Activated CD8-positive, alpha-beta memory T cell treated with anti-CD3 and anti-CD28 coated beads for 4 hours (primary cell): ENCODE measurements at places on chromosomes 5 and 9.
A peak's percentile ranks its signal among the peaks of the same experiment; 100 is the strongest.

DNA sequence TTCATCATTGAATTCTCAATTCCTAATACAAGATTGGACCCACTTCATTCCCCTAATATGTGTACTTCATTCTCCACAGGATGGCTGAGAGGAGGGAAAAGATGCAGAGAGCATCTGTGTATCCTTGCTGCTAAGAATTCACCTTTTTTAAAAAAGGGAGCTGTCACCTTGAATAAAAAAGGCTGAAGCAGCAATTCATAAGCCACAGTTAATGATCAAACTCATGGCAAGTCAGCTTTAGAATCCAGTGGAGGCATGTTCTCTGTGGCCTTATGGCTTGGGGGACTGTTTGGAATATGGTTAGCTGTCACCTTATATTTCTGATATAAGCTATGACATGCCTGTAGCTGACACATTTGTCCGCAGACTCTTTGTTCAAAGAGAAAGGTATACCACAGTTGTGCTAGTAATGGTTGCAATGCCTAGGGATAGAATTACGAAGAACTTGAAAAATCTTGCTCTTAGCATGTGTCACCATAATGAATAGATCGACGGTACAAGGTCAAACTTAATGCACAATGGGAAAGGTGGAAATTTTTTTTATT lies 256.8 kb upstream of the TNC start:
- DNase-seq = no peak

DNA sequence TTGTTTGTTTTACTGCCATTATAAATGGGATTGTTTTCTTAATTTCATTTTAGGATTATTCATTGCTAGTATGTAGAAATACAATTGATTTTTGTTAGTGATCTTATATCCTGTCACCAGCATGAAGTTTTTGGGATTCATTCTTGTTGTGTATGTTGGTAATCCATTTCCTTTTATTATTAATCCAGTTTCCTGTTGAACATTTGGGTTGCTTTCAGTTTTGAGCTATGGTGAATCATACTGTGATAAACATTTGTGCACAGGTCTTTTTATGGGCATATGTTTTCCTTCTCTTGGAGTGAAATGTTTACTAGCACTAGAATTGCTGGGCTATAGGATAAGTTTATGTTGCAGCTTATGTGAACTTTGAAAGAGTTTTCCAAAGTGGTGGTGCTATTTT lies 69.6 kb downstream of the MAN2A1 start:
- DNase-seq = no peak

- no peak for DNase-seq
Measured at GRCh38 chr5:167219298-167219697, 1072.1 kb upstream of the WWC1 start.

DNA sequence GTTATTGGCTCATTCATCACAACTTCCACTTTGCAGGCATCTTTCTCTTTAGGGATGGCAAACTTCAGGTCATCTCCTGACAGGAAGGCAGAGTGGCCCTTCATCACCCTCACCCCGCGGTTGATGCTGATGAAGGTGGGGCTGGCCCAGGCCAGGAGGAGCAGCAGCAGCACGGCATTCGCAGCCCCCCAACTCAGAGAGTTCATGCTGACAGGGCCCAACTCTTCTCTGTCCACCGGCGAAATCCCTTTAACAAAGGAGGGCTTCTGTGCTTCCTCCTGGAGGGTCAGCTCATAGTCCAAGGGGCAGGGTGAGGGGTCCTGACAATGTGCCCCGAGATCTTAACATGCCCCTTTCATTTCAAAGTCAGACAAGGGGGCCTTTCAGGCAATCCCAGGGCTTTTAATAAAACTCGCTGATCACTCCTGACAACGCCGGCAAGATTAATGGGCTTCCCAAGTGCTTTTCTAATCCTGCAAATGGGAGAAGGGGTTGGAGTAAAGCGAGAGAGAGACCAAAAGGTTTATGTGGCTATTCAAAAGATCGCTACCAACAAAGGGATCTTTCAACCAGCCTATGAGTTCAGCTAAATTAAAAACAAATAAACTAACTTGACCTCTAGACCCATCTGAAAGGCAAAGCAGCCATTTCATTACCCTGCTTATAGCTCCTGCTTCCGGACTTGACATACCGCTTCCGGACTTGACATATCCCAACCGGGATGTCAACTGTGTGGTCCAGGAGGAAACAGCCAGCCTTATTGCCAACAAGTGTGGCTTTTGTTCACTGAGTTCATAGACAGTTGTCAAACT lies 41.2 kb downstream of the FREM1 start:
- DNase-seq = no peak

DNA sequence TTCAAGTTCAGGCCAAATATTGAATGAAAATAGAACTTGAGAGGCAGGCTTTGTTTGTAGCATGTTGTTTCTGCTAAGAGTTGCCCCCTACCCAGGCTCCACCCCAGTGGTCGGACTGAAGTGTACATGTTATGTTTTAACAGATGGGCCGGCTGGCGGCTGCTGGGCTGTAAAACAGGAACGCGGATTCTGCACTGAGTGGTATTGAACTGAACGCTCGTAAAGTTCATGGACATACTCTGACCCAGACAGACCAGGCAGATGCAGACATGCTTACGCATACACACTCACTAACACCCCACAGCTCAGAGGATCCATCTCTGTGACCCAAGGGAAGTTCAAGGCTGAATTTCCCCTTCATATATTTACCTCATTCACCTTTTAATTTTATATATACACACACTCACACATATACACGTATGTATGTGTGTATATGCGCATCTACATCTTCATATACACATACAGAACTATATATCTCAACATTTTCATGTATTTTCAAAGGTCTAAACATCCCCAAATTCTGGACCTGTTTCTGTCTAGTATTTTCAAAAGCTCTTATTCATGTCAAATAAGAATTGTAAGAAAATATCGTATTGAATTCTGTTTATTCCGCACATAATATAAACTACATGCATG lies 1.4 kb downstream of the MARCHF3 start:
- DNase-seq = no peak

- DNase-seq = no peak
Measured at GRCh38 chr9:33320568-33321261, 30.4 kb downstream of the NFX1 start.

GRCh38 chr5:57033103-57033502 lies 81.2 kb upstream of the MIER3 start:
- no peak for DNase-seq

DNA sequence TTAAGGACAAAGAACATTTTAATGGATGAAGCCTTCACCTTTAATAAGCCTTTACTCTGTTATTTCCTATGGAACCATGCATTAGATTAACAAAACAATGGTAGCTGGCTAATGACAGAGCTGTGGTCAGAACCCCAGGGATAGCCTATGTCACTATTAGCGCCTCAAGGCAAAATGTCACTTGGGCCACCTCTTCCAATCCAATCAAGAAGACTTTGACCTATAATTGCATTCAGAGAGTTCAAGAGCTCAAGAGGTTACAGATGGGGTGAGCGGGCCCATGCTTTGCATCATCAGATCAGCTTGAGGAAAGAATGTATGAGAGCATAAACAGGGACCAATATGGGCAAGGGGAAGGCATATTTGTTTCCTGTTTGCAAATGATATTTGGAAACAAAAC lies 425.1 kb downstream of the ARHGEF28 start:
- DNase-seq = no peak

GRCh38 chr5:87151547-87151946 lies 116.1 kb upstream of the RASA1 start:
- DNase-seq = no peak

DNA sequence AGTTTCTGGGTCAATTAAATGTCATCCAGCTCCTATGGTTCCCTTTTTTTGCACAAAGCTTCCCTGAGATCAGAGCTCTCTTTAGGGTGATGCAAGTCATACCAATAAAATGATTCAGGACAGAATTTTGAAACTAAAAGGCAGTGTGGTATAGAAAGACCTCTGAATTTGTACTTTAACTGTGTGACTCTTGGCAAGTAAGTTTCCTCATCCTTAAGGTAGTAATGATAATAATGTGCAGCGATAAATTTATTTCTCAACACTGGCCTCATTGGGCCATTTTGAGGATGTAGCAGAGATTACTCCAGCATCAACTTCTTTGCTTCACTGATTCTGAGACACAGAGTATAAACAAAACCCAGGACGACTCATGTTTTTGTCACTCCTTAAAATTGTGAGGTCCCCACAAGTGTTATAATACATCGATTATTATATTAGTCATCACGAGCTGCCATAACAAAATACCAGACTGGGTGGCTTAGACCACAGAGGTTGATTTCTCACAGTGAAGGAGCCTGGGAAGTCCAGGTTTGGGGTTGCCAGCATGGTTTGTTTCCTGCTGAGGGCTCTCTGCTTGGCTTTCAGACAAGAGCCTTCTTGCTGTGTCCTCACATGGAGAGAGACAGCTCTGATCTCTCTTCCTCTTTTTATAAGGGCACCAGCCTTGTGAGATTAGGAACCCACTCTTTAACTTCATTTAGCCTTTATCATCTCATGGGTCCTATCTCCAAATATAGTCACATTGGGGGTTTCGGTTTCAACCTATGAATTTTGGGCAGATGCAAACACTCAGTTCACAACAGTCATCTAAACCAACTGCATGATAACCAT lies 293.0 kb downstream of the ZNF608 start:
- no peak for DNase-seq

DNA sequence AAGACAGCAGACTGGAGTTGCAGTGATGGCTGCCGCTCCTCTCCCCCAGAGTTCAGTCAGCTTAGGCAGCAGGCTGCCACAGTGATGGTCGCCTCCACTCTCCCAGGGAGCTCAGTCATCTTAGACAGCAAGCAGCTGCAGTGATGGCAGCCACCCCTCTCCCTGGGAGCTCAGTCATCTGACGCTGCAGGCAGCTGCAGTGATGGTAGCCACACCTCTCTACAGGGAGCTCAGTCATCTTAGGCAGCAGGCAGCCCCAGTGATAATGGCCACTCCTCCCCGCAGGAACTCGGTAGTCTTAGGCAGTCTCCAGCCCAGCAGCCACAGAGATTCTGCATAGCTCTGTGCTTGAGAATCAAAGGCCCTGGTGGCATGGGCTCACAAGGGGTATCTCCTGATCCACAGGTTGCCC lies 582.7 kb downstream of the DTWD2 start:
- DNase-seq = no peak

DNA sequence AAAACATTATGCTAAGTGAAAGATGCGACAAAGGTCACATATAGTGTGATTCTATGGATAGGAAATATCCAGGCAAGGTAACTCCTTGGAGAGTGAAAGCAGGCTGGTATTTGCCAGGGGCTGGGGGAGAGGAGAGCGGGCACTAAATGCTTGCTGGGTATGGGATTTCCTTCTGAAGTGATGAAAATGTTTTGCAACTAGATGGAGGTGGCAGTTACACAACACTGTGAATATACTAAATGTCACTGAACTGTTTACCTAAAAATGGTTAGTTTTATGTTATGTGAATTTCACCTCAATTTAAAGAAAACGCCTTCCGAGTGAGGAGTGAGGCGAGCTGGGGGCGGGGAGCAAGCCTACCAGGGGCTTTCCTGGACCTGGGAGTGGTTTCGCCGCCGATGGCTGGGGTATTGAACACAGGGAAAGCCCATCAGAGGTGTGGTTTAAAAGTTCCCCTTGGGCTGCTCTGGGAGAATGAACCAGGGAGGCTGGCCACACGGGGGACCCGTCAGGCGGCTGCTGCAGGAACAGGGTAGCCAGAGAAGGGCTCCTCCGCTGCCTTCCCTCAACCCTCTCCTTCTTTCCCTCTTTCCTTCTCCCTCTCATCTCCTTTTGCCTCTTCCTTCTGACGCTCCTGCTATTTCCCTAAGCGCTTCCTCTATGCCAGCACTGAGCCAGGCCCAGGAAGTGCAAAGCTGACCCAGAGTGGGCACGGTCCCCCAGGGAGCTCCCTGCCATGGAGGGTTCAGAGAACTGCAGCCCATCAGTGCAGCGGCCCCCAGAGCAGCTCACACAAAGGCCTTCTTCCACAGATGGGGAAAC lies 4.9 kb downstream of the AKNA start:
- peak; percentile 60 for DNase-seq

DNA sequence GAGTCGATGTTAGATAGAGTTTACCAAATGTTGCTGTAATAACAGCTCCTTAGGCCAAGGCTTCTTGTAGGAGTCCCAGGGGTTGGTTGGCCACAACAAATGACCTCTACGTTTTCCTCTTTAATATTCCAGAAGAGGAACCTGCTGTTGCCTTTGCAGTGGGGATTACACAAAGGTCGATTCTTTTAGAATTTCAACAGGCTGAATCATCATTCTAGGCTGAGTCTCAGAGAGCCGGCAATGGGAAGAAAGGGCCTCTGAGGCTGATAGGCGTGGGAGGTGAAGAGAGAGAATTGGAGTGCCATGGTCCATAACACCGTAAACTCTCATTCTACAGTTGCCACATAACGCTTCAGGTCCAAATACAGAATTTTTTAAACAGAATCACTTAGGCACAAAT lies 405.9 kb upstream of the DAP start:
- DNase-seq = no peak

DNA sequence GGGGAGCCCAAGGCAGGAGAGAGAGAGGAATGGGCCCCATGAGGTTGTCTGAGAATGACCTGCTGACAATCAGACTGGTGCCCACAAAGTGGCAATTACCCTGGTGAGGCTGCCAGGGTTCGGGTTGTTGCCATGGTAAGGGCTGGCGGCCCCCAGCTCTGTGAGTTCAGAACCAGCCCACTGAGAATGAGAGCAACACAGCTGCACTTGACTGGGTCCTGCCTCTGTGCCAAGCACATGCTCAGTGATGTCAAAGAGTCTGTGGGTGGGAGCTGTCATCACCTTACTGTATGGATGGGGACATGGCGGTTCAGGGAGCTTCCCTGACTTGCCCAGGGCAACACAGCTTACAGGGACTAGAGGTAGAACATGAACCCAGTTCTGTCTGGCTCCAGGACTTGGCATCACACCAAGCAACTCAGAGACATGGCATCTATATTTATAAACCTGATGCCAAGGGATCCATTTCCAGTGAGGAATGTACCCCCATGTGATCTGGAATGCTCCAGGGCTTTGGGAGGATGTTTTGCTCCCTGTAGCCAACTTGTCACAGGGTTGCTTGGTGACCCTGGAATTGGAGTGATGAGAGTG lies 38.2 kb upstream of the TEX48 start:
- no peak for DNase-seq

GRCh38 chr5:28380167-28380566 lies 1341.8 kb upstream of the CDH9 start:
- DNase-seq = no peak

- no peak for DNase-seq
Measured at GRCh38 chr5:174400461-174400860, 323.9 kb upstream of the MSX2 start.

DNA sequence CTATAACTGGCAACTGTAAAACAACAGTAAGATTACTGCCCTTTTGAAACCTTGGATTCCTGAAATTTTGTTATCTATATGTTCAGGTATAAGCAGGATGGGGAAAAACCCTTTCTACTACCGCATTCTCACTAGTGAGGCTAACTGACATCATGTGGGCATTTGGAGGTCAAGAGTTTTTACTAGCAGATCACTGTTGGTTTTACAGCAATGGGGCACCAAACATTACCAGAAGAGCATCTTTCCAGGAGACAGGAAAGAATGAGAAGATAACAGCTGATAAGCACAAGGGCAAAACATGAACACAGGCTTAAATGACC lies 20.9 kb upstream of the TTC33 start:
- no peak for DNase-seq

GRCh38 chr9:120446671-120447070 lies 133.3 kb downstream of the CDK5RAP2 start:
- DNase-seq = no peak
